Activated T-cell treated with anti-CD3 and anti-CD28 coated beads, Interleukin-2, amount 50 U/mL, for 72 hours (primary cell): ENCODE measurements at places on chromosomes 12 and 14.

- DNase-seq, result no peak
Measured at GRCh38 chr12:41835556-41835955, 309.1 kb downstream of the GXYLT1 start.

DNA sequence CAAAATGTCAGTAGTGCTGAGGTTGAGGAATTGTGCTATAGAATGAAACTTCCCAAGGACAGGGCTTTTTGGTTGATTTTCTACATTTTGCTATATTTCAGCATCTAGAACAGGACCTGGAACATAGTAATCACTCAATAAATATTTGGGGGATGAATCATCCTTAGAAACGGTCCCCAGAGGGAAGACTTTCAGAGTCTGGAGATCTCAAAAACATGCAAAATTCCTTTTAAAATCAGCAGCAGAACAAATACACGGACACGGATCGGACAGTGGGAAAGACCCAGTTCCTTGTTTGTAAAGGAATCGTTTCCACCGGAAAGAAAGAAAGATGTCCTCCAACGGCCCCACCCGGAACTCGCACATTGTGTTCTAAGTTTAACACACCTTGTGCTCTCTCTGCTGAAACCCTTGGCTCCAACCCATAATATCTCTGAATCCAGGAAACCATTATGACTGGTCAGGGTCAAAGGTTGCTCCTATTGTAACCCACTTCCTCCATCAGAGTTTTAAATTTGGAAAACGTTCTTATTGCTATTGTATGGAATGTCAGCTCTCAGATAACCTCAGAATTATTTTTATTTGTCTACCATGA is 617.2 kb downstream of the MED13L start:
- no peak for DNase-seq

- DNase-seq, result no peak
Measured at GRCh38 chr12:89468648-89469326, 55.8 kb downstream of the GALNT4 start.

DNA sequence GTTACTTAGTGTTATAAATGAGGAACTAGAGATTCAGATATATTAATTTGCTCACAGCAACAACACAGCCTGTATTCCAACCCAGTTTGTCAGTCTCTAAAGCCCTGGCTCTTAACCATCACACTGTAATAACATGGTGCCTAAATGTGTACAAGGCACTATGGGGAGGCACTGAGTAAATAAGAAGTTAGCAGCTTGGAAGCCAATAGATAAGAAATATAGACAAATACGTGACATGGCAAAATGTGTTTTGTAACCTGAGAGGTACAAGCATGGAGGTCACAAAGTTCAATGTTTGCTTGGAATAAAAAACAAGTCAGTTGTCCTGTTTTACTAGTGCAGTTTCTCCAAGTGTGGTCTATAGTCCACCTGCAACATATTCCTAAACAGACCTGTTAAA is 16.3 kb upstream of the SLCO1A2 start:
- no peak for DNase-seq

DNA sequence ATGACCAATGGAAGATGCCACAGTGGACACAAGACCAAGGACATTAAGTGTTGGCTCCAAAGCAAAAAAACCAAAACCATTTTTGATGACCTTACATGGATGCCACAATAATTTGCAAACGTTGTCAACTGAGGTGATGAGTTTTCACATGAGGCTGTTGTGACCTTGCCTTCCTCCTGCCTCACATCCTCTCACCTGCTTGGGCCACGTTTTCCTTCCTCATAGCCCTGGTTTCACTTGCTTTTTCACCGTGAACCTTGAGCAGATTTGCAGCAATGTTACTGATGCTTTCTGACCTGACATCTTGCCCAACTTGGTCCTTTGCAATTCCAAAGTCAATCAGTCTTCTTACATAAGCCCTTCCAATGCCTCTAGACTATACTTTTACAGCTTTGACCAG is 3.7 kb downstream of the KRT6B start:
- no peak for DNase-seq

- DNase-seq, result no peak
Measured at GRCh38 chr14:56159066-56159465, 40.9 kb downstream of the PELI2 start.

DNA sequence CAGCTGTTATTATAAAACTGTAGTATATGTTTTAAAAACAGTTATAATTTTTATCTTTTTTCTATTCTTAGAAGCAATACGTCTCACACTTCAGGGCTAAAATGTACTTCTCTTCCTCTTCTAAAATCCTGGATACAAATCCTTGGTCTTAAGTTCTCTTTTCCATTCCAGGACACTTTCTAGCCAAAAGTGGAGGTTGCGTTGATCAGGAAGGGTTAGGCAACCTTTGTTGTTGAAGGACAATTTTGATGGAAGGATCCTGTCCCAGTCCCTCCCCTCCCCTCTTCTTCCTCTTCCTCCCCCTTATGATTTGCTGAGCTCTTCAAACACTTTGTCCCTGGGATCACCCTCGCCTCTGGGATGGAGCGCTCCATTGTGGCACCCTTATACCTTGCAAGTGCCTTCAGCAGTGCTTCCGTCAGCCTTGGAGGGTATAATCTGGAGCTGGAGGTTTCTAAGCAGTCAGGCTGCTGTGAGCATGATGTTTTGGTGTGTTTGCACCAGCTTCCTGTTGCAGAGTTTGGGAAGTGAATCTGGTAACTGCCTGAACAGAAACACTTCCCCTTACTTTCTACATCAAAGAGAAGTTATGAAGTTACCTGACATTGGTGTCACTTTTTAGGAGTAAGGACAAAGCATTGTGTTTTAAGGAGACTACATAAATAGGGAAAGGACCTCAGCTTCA is 87.4 kb upstream of the SLC38A2 start:
- DNase-seq, result no peak

GRCh38 chr12:117162633-117163032 is 27.6 kb downstream of the FBXO21 start:
- DNase-seq, result no peak

DNA sequence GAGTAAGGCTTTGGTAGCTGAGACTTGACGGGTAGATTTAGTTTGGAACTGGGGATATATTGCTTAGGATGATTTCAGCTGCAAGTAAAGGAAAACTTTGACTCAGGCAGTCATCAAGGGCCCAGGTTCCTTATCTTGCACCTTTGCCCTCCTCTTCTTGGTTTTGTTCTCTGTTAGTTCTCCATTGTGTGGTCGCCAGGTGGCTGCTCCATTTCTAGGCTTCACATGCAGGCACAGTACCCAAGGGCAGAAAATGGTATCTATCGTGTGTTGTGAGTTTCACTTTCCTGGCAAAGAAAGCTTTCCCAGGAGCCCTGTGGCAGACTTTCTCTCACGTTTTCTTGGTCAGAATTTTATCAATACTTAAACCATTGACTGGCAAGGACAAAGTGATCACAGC is 50.8 kb downstream of the VRK1 start:
- DNase-seq, result no peak

DNA sequence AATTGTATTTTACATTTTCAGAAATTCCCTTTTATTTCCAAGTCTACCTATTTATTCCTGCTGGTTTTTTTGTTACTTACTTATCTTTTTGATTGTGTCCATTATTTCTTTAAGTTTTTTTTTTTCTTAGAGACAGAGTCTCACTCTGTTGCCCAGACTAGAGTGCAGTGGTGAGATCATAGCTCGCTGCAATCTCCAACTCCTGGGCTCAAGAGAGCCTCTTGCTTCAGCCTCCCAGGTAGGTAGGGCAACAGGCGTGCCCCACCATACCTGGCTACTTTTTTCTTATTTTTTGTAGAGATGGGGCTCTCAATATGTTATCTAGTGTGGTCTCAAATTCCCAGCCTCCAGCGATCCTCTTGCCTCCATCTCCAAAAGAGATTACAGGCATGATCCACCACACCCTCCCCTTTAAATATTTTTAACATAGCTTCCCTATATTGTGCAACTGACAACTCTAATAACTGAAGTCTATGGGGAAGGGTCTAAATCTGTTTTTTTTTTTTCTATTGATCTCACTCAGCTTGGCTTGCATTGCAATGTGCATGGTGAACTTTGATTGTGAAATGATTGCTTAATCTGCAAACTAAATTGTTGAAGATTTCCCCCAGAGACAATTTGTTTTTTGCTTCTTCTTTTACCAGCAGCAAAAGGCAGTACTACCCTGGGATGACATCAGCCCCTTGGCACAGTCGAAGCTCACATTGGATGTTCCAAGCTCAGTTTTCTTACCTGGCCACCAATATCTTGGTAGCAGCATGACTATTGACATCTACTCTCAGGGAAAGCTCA is 25.7 kb upstream of the COCH start:
- DNase-seq, result no peak

DNA sequence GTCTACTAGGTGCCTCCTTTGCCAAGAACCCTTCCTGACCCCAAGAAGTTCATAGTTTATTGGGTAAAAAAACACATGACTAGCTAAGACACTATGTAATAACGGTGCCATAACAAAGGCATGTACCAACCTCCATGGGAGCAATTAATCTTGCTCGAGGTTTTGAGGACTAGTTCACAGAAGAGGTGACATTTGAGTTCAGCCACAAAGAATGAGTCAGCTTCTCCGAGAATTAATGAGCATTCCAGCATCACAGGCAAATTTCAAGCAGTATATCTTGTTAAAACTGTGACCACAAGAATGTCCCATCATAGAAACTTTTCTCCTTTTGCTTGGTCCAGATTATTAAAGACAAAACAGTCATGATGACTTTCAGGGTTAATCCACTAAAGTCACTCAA is 113.0 kb upstream of the RAP1B start:
- peak; percentile 24 for DNase-seq

- no peak for DNase-seq
Measured at GRCh38 chr12:124388038-124388671, 93.3 kb downstream of the RFLNA start.

- DNase-seq, result no peak
Measured at GRCh38 chr14:103125098-103126070, 2.1 kb downstream of the TNFAIP2 start.

DNA sequence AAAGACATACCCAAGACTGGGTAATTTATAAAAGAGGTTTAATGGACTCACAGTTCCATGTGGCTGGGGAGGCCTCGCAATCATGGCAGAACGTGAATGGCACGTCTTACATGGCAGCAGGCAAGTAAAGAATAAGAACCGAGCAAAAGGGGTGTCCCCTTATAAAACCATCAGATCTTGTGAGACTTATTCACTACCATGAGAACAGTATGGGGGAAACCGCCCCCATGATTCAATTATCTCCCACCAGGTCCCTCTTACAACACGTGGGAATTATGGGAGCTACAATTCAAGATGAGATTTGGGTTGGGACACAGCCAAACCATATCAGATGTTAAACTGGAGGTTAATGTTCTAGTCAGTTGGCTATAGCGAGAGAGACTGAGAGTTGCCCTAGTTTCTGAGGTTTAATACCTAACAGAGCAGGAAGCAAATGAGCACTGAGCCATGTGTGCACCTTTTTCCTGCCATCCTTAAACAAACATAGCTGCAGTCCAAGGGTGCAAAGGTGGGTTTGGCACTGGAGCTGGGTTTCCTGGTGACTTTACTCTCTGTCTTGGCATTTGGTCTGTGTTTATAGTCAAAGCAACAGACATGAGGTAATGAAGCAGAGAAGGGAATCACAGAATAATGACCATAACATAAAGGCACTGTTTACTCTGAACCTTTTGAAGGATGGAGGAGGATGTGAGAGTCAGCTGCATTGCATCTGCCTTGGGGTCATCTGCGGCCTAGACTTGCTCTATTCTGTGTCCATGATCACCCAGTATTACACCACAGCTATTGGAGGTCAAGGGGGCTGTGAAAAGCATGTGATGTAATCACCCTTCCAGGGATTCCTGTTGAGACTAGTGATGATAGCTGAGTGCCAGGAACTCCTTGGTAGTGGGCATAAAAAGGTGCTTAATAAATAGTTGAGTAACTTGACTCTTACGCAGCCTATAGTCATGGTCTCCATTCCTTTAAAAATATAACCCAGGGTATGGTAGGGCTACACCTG is 83.6 kb upstream of the USP44 start:
- no peak for DNase-seq

- DNase-seq, result no peak
Measured at GRCh38 chr12:49200919-49201594, 12.2 kb upstream of the TUBA1A start.

- no peak for DNase-seq
Measured at GRCh38 chr12:118190266-118190665, 54.3 kb downstream of the PEBP1 start.

- DNase-seq, result no peak
Measured at GRCh38 chr12:85280165-85280983, at the start of gene ALX1. Gene ALX1 (plus strand): TSS chr12:85280220. CDS start chr12:85280262, 42 bp downstream.

DNA sequence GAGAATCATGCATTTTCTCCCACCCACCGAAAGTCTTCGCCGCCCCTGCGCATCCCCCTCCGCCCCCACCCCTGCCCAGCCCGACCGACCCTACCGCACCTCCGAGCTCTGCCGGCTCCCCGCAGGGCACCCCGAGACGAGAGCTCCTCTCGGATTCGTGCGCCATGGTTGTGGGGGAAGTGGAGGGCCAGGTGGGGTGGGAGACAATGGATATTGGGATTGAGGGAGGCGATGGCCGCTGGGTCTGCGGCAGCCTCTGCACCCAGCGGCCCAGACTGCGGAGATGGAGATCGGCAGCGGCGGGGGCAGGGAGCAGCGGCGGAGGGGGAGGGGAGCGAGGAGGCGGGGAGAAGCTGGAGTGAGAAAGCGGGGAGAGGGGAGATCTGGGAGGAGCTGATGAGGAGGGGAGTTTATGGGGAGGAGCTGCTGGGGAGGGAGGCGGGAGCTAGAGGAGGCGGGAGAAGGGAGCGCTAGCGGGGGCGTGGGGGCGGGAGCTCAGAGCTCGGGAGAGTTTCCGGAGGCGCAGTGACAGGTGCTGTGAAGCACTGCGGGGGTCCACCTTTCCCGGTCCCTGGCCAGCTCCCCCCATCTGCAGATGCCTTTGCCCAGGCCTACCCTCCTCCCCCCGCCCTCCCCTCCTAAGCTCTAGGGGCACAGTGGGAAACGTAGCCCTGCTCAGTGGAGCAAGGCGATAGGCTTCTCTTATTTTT is at the start of gene SALL2:
Gene SALL2 (minus strand): TSS at position 385 of the 710 bp plus-strand sequence. CDS start 219 bp downstream, at position 166.
- DNase-seq, result peak; percentile 82

GRCh38 chr12:57418255-57418654 is 12.6 kb downstream of the R3HDM2 start:
- DNase-seq, result no peak

GRCh38 chr12:57456145-57456700 is 1.1 kb downstream of the INHBE start:
- DNase-seq, result peak; percentile 73

GRCh38 chr12:52754135-52754534 is 23.0 kb downstream of the KRT76 start:
- no peak for DNase-seq

GRCh38 chr12:55830601-55831446 is 1.4 kb upstream of the DNAJC14 start:
- peak; percentile 55 for DNase-seq

GRCh38 chr14:49959822-49960408 is 67.0 kb downstream of the ARF6 start:
- peak; percentile 25 for DNase-seq

GRCh38 chr14:87837296-87837695 is 155.7 kb downstream of the GALC start:
- DNase-seq, result no peak
